Ascending aorta (tissue), 2 donors: ENCODE measurements at places on chromosomes 5 and 9. TPM values are rescaled to one million over a fixed set of nuclear protein-coding genes. Genes with fewer than 3 reads are reported as not detected.

- H3K36me3 ChIP-seq = no peaks in the 10 kb centered on the region
- H3K4me3 ChIP-seq = no peak overlapping the region
- no peak for DNase-seq
- H3K27me3 ChIP-seq = no peaks in the 10 kb centered on the region
Measured at GRCh38 chr5:115947260-115947659, 15.0 kb upstream of the LVRN start.

PCSK5 gene
- 66.3 TPM for total RNA-seq

GRCh38 chr9:21333226-21333625 is 2.0 kb downstream of the KLHL9 start:
- peaks cover 9% of the 10 kb centered on the region for H3K4me1 ChIP-seq
- H3K27me3 ChIP-seq = no peaks in the 10 kb centered on the region
- peak overlapping the region; percentile 73 for H3K4me3 ChIP-seq
- no peak overlapping the region for H3K27ac ChIP-seq
- no peak for DNase-seq

DNA sequence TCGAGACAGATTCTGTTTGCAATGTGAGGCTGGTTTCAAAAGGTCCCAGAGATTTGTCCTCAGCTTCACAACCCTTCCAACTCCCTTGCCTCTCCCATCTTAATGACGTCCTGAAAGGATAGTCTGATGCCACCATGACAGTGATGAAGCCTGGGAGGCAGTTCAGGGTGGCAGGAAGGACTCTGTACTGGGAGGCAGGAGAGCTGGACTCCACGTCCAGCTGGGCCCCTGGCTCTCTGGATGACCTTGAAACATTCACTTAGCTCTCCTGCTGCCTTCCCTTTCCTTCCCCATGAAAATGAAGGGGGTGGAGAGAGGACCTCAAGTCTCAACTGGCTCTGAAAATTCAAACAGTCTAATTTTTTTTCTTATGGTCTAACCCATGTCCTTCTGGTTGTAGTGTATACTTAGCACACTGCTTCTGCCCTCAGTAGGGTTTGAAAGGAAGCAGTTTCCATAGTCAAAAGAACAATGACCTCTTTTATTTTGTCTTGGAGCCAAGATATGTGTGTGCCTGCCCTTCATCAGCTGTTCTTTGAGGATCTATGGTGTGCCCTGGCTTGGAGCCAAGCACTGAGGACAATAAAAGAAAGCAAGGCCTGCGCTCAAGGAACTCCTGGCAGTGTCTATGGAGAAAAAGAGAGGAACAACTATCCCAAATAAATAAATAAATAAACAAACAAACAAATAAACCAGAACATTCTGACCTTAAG is 188.3 kb downstream of the GRIA1 start:
- DNase-seq = no peak
- no peak overlapping the region for H3K27ac ChIP-seq
- no peaks in the 10 kb centered on the region for H3K4me1 ChIP-seq
- H3K36me3 ChIP-seq = no peaks in the 10 kb centered on the region
- H3K27me3 ChIP-seq = no peaks in the 10 kb centered on the region
- no peak overlapping the region for H3K4me3 ChIP-seq

SLC6A19 gene
- not detected for total RNA-seq

GRCh38 chr5:76788362-76788761 is 30.5 kb upstream of the F2RL1 start:
- H3K27ac ChIP-seq = no peak overlapping the region
- peaks cover 3% of the 10 kb centered on the region for H3K4me1 ChIP-seq
- peak; percentile 43 for DNase-seq
- H3K4me3 ChIP-seq = no peak overlapping the region

- H3K4me1 ChIP-seq = peaks cover 4% of the 10 kb centered on the region
- H3K27me3 ChIP-seq = no peaks in the 10 kb centered on the region
- no peaks in the 10 kb centered on the region for H3K36me3 ChIP-seq
- peak; percentile 83 for DNase-seq
- peak overlapping the region; percentile 98 for H3K27ac ChIP-seq
Measured at GRCh38 chr5:14144586-14145434, 1.7 kb downstream of the TRIO start.

DNA sequence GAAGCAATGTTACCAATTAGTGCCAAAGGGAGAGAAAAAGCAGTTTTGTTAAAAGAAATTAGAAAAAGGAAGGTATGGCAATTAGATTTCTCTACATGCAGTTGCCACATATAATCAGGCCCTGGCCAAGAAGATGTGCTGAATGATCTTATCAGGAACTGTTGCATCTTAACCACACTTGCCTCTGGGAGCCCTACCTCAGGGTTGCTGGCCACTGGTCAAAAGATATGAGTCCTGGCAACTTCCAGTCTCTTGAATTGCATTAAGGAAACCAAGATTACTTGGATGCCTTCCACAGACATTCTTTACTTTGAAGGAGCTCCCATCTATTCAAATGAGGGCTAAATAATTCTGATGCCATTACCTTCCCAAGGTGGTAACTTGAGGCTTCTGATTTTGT is 60.4 kb downstream of the TNC start:
- no peak overlapping the region for H3K27ac ChIP-seq
- DNase-seq = no peak
- H3K36me3 ChIP-seq = no peaks in the 10 kb centered on the region
- H3K4me3 ChIP-seq = no peak overlapping the region
- H3K4me1 ChIP-seq = peaks cover 20% of the 10 kb centered on the region

GRCh38 chr5:73763300-73764032 is 137.5 kb downstream of the ARHGEF28 start:
- no peaks in the 10 kb centered on the region for H3K27me3 ChIP-seq
- no peaks in the 10 kb centered on the region for H3K4me1 ChIP-seq
- no peak overlapping the region for H3K27ac ChIP-seq
- no peak for DNase-seq
- H3K4me3 ChIP-seq = no peak overlapping the region

ASPN gene
- 43.5 TPM for total RNA-seq

DNA sequence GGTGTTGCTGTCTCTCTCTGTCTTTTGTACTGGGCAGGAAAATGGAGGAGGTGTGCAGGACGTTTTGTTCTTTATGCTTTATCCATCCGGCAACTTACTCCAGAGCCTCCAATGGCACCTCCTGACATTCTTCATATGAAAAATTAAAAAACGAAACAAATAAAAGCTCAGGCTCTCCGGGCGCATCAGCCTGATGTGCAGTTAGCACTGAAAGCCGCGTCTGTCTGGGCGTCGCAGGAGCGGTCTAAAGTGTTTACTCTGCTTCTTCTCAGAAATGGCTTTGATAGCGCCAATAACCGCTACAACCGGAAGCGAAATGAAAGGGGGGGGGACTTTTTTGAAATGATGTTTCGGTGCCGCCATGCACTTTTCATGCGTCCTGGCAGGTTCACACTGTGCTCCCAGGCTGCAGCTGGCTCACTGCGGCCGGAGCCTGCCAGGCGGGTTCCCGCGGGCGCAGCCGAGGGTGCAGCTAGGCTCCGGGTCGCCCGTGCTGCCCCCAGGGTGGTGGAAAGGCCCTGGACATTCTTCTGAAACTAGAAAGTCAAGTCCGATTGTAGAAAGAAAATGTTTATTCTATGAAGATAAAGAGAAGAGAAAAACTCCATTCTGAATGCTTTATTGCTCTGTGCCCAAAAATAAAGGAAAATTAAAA is 407.7 kb upstream of the IRX1 start:
- H3K36me3 ChIP-seq = no peaks in the 10 kb centered on the region
- H3K27ac ChIP-seq = no peak overlapping the region
- H3K4me3 ChIP-seq = no peak overlapping the region
- DNase-seq = no peak
- H3K27me3 ChIP-seq = no peaks in the 10 kb centered on the region

ASTN2 gene
- 2.3 TPM for total RNA-seq

FYB1 gene
- 74.1 TPM for total RNA-seq

KCNN2 gene
- total RNA-seq = 10.0 TPM

DNA sequence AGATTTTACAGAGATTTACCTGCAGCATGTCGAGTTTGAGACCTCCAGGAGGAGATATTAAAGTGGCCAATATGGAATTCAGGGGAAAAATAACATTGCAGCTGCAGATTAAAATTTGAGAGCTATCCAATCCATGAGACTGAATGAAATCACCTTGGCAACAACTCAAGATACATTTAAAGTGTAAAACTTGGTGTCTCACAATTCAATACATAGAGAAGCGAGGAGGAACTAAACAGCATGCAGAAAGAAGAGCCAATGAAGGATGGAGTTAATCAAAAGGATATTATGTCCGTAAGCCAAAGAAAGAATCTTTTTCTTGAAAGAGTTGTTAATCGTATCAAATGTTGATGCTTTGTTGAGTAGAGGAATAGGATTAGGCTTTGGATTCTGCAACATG is 455.1 kb downstream of the CDH18 start:
- no peaks in the 10 kb centered on the region for H3K4me1 ChIP-seq
- DNase-seq = no peak
- no peak overlapping the region for H3K4me3 ChIP-seq
- H3K27ac ChIP-seq = no peak overlapping the region
- no peaks in the 10 kb centered on the region for H3K27me3 ChIP-seq

GRCh38 chr5:153212471-153212870 is 278.0 kb upstream of the GRIA1 start:
- no peaks in the 10 kb centered on the region for H3K27me3 ChIP-seq
- H3K4me1 ChIP-seq = no peaks in the 10 kb centered on the region
- no peak overlapping the region for H3K27ac ChIP-seq
- no peaks in the 10 kb centered on the region for H3K36me3 ChIP-seq
- H3K4me3 ChIP-seq = no peak overlapping the region

DNA sequence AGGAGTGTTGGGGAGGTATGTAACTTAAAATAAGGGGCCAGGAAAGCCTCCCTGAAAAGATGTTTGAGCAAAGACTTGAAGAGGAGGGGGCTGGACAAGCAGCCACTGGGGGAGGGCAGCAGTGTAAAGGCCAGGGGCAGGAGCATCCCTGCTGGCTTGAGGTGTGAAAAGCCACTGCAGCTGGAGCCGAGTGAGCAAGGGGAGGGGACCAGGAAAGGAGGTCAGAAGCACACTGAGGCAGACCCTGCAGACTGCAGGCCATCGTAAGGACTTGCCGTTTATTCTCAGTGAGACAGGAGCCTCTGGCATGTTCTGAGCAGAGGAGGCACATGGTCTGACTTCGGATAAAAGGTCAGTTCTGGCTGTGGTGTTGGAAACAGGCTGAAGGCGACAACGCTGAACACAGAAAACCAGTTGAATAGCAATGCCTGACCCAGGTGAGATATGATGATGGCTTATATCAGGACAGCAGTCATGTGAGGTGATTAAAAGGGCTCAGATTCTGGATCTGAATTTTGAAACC is 10.2 kb upstream of the ERGIC1 start:
- no peaks in the 10 kb centered on the region for H3K4me1 ChIP-seq
- H3K27ac ChIP-seq = no peak overlapping the region
- H3K27me3 ChIP-seq = no peaks in the 10 kb centered on the region
- H3K36me3 ChIP-seq = no peaks in the 10 kb centered on the region
- no peak for DNase-seq
- no peak overlapping the region for H3K4me3 ChIP-seq

DNA sequence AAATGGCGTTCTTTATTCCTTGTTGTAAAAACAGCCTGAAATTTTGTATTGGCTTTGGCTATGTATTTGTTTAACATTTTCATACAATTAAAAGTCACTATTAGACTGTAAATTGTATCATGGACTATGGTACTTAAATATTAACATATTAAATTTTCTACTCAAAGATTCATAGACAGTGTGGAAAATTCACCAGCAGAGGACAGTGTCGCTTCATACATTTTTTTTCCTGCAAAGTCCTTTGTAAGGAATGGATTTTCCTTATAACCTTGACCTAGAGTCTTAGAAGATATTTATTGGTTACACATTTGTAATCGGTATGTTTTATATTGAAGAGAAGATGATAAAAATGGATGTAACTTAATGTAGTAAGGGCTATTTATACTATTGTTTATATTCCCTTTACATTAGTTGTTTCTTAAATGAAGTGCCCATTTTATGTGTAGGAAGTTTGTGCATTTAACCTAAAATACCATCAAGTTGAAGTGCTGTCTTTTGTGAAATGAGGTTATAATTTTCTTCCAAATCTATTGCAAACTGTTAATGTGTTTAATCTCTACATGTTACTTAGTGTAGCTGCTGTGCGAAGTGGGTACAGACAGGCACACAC is 150.1 kb downstream of the KDM4C start:
- no peak overlapping the region for H3K4me3 ChIP-seq
- no peaks in the 10 kb centered on the region for H3K36me3 ChIP-seq
- H3K4me1 ChIP-seq = no peaks in the 10 kb centered on the region
- no peak for DNase-seq
- no peaks in the 10 kb centered on the region for H3K27me3 ChIP-seq

PCDHA13 gene
- 0.21 TPM for total RNA-seq

CSF1R gene
- 70.9 TPM for total RNA-seq

GRCh38 chr9:83385317-83385716 is 152.9 kb downstream of the FRMD3 start:
- H3K4me1 ChIP-seq = no peaks in the 10 kb centered on the region
- no peak overlapping the region for H3K27ac ChIP-seq
- no peaks in the 10 kb centered on the region for H3K36me3 ChIP-seq
- H3K27me3 ChIP-seq = no peaks in the 10 kb centered on the region

DMRT3 gene
- total RNA-seq = not detected

GRCh38 chr9:89194421-89195130 is 16.0 kb upstream of the SHC3 start:
- H3K4me1 ChIP-seq = no peaks in the 10 kb centered on the region
- H3K4me3 ChIP-seq = no peak overlapping the region
- no peak overlapping the region for H3K27ac ChIP-seq
- no peak for DNase-seq
- H3K36me3 ChIP-seq = no peaks in the 10 kb centered on the region

DNA sequence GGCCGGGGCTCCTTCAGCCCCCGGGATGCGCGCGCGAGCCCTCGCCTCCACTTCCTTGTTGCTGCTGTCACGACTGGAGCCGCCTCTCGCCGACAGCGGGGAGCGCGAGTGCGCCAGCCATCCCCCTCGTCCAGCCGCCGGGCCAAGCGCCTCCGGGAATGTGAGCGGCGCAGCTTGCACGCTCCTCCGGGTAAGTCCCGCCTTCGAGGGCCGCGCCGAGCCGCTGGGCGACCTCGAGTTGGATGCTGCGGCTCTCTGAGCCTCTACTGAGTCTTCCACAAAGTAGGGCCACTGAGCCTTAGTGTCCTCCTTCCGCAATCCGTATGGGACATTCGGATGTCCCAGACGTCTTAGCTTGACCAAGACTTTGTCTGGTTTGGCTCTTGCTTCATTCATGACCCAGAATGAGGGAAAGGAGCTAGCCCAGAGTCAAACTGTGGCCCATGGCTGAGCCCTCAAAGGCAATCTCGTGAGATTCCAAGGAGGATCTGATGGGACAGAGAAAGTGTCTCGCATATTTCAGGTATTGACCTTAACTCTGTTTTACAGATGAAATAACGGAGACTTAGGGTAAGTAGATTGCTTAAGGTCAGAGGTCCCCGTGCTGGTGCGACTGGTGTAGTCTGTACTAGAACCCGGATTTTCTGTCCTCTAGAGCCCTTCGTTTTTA is 586 bp downstream of the HMGXB3 start:
- peak; percentile 76 for DNase-seq
- peaks cover 24% of the 10 kb centered on the region for H3K4me1 ChIP-seq
- no peaks in the 10 kb centered on the region for H3K27me3 ChIP-seq

SH3RF2 gene
- 50.6 TPM for total RNA-seq
